ENCODE measurements at places on chromosomes 2 and 18.

GRCh38 chr2:46719487-46719886 lies 196.1 kb downstream of the MCFD2 start:
- no peak for DNase-seq

DNA sequence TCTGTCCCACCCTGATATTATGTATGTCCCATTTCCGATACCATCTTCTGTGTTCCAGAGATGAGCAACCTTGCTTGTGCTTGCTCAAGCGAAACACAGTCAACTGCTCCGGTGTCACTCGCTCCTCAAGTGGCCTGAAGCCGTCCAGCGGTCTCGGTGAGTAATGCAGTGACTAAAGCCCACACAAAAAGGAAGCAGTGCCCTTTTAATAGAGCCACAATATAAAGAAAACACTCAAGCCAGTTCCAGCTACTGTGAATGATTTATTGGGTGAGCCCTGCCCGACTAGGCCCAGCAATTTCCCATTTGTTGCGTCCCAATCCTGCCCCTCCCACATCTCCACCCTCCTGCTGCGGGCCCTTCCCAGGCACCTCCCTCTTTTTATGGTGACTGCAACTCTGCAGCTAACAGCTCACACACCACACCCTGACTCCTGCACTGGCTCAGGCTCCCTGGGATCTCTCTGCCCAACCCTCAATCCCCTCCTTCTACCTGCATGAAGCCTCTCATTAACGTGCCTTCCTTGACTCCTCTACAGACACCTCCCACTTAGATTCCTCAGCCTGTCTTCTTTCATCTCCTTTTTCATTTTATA lies 44.2 kb upstream of the DSC1 start:
- DNase-seq, result peak; percentile 30

DNA sequence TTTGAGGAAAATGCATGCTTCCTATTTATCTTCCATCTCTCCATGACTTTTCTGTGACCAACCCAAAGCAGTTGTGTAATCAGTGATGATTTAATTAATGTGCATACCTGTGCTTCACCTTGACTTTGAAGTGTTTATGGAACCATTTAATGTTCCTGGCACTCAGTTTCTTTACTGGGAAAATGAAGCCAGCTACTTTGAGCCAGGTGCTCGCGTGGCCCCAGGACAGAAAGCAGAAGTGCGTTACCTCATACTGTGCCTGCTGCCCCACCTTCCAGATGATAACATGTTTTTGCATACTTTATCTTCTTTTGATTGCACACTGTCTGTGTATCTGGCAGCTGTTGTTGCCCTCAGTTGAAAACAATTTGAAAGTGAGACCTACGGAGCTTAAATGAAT lies 61.3 kb downstream of the PMAIP1 start:
- DNase-seq, result no peak

- no peak for DNase-seq
These were observed 813.9 kb upstream of the GYPC start for GRCh38 chr2:125842041-125842440.

- DNase-seq, result no peak
These were observed 150.7 kb upstream of the DLX2 start for GRCh38 chr2:172253190-172254052.

DNA sequence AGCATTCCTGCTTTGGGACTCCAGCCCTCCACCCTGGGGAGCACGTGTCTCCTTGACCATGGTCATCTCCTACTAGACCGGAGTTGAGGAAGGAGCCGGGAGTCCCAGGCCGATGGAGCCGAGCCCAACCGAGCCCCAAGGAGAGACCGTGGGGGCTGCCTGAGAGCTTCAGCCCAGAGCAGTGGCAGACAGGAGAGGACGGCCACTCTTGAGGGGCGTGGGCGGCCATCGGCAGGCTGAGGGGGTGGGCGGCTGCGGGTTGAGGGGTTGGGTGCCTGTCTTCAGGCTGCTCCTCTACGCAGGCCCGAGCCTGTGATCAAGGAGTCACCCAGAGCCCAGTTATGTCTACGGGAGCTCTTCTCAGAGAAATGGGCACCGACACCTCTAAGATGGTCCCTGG lies 158.7 kb downstream of the PXDN start:
- no peak for DNase-seq

DNA sequence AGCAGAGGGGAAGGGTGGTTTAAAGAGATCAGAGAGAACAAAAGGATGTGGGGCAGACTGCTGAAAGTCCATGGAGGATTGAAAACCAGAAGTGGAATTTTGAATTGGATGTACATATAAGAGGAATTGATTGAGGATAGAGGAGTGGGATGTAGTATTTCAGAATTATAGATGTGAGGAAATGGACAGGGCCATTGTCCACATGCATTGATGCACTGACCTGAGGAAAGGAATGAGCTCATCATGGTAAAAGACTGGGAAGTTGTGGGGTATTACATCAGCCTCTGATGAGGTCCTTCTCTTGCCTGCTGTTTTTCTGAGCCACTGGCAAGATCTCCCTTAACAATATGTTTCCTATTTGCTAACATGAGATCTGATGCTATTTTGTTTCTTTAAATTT lies 365.7 kb upstream of the FANCL start:
- DNase-seq, result no peak

GRCh38 chr2:241912021-241912555 lies 42.6 kb downstream of the RTP5 start:
- DNase-seq, result no peak

GRCh38 chr2:58598171-58598570 lies 357.0 kb upstream of the FANCL start:
- no peak for DNase-seq

GRCh38 chr2:69087211-69087911 lies 74.4 kb downstream of the ANTXR1 start:
- DNase-seq, result no peak

DNA sequence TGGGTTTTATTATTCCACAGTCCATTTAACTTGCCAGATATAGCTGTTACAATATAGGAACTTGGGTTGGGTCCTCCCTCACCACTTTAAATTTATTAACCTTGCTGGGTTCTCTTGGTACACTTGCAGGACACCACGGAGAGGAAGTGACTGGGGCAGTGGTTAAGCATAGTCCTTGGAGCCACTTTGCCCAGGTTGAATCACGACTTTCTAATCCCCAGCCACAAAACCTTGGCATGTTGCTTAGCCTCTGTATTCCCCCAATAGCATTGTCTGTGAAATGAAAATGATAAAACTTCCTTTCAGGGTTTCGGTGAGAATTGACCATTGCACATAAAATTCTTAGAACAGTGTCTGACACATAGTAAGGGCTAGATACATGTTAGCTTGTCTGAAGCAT lies 221.2 kb downstream of the IRS1 start:
- DNase-seq, result no peak

- DNase-seq, result no peak
These were observed 22.1 kb upstream of the OSR1 start for GRCh38 chr2:19380532-19380931.

GRCh38 chr2:101892377-101892776 lies 99.4 kb upstream of the IL1R2 start:
- no peak for DNase-seq

DNA sequence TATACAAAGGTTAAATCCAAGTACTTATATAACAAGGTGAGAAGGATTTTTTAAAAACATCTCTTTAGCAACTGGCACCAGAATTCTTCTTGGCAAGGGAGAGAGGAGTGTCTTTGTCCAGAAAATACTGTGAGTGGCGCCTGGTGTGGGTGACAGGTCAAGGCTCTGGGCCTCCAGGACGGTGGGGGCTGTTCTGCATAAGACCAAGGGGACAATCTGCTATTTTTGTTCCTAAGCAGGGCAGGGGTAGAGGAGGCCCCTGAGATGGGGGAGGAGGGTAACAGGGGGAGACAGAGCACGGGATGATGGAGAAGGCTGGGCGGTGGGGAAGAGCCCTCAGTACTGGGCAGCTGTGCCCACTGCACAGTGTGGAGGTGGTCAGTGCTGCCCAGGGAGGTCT lies 51.6 kb upstream of the TAF1B start:
- no peak for DNase-seq

DNA sequence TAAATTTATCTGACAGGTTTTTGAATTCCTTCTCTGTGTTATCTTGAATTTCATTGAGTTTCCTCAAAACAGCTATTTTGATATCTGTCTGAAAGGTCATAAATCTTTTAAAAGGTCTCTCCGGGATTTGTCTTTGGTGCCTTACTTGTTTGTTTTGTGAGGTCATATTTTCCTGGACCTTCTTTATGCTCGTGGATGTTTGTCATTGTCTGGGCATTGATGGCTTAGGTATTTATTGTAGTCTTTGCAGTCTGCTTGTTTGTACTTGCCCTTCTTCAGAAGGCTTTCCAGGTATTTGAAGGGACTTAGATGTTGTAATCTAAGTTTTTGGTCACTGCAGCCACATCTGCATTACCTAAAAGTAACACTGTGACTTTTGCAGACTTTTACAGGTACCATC lies 355.2 kb downstream of the PARD3B start:
- DNase-seq, result no peak

GRCh38 chr2:11032396-11032795 lies 120.7 kb downstream of the KCNF1 start:
- no peak for DNase-seq

DNA sequence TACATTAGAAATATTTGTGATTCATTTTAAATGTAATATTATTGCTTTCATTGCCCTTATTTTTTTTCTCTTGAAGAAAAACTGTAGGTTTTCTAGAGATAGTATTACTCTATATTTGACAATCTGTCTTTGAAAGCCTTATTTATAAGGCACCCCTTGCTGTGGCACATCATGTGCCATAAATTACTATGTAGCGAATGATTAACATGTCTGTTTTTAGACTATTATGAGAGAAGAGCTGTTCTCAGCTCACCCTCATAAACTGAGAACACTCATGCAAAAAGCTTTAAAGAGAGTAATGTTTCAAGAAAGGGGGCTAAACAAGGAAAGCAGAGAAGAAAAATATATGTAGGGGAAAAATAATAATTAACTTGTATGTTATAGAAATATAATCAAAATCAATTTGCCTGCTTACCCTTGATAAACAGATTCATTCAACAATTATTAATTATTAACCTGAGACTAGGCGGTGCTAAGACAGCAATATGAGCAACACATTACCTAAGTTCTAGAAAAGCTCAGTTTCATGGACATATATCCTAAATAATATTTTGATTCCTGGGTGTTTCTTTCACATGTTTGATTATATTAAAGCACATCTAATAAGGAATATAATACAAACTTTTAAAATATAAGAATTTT lies 69.0 kb downstream of the RAB3GAP1 start:
- no peak for DNase-seq

DNA sequence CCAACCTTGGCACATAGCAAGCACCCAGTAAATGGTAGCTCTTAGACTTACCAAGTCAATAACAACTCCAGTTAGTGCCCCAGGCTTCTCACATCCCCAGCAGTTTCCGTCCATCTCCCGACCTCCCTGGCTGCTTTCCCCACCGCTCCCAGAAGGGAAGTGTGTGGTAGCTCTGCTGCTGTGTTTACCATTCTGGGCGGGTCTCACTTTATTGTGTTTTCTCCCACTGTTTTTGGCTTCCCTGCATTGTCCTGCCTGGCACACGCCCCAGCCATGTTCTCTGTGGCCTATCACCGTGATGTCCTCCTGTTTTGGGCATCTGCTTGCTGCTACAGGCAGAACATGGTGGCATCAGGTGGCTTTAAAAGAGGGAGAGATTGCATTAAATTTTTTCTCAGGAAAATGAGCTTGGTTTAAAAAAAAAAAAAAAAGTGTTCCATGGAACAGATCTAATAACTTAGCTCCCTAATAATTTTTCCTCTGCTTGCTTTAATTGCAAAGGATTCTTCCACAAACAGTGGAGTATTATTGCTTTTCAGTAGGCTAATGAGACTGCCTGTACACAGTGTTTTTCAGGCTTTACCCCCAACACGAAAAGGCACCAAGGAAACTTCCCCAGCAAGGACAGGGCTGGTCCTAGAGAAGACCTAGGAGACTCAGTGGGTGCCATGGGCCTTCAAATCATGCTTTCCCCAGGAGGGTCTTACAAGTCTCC lies 8.0 kb upstream of the COX7A2L start:
- no peak for DNase-seq

DNA sequence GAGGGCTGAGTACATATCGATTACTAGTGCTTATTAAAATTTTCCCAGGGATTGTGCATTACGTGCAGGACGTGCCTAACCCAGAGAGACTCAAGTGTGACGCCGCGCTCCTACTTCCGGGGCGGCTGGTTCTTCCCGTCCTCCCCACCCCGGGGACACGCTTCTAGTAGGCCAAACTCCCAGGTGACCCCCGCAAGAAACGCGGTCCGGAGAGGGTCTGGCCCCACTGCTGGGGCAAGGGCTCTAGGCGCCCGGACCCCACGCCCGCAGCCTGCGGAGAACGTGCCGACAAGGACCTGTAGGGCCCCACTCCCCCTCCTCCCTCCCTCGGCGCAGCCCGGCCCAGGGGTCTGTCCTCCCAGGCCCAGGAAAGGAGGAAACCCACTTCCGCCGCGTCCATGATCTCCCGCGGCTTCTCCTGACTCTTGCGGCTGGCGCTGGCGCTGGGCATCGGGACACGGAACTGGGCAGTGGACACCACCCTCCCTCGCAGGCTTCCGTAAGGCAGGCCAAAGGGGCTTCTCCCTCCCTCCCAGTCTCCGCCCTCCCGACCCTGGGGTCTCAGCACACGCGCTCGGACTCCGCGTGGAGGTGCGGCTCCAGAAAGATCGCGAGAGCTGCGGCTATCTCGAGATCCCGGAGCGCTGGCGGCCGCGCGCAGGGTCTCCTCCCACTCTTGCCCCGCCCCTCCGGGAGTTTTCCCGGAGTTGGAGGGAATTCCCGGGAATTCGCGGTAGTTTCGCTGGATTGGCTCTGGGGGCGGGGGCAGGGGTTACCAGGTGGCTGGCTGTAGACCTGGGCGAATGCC lies at the start of gene DARS1:
Gene DARS1 (minus strand): TSS at position 609 of the 808 bp plus-strand sequence. CDS start 158 bp downstream, at position 451.
- peak; percentile 97 for DNase-seq

DNA sequence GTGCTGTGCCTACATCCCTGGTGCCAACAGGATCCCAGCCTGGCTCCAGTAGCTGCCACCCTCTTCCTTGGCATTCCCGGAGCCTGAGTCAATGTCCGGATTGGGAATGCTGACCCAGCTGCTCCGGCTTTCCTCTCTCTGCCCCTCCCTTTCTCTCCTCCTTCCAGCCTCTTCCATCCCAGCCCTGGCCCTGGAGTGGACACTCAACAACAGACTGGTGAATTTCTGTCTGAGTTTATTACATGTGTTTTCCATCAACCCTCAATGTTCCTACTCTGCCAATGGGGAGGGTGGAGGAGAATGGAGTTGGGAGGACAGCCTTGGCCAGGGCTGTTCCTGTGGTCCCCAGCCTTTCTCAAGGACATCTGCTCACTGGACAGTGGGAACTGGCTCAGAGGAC lies 917 bp upstream of the PRKAG3 start:
- peak; percentile 45 for DNase-seq

GRCh38 chr2:240876475-240877251 lies 8.0 kb downstream of the AGXT start:
- DNase-seq, result no peak

- DNase-seq, result no peak
These were observed 28.9 kb downstream of the KLF7 start for GRCh38 chr2:207136874-207137273.

- peak; percentile 60 for DNase-seq
These were observed 303.5 kb downstream of the HRH4 start for GRCh38 chr18:24763765-24764513.

DNA sequence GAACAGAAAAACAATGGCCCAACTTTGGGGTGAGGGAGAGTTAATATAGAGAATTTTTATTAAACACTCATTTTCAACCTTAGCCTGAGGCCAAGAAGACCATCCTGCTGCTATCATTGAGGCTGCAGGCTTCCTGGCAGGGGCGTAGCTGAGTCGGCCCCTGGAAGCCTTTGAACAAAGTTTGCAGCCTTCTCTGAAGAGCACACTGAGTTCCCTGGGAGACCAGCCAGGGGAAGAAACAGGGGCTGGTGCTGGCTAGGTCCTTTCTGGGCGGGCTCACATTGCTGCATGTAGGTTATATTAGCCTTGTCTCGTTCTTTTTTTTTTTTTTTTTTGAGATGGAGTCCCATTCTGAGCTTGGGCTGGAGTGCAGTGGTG lies 126.8 kb upstream of the HS6ST1 start:
- DNase-seq, result peak; percentile 24
